ENCODE measurements at places on chromosomes 7 and 10.

DNA sequence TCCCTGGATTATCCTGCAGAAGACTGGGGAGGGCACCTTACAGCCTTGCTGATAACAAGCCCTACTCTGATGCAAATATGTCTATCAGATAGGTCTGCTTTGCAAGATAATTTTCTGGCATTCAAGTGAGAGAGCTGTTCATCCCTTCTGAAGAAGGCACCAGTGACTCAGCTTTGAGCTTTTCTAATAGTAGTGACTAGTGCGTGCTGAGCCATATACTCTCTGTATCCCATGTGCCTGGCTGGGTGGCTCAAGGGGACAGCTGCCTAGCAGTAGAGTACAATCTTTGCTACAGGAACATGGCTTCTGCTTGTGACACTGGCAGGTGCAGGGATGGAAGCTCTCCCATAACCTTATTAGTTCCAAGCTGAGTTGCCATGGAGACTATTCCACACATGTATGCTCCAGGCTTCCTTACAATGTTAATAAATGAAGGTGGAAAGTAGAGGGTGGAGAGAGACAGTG lies 35.0 kb upstream of the ABCB4 start:
- no peak for DNase-seq

DNA sequence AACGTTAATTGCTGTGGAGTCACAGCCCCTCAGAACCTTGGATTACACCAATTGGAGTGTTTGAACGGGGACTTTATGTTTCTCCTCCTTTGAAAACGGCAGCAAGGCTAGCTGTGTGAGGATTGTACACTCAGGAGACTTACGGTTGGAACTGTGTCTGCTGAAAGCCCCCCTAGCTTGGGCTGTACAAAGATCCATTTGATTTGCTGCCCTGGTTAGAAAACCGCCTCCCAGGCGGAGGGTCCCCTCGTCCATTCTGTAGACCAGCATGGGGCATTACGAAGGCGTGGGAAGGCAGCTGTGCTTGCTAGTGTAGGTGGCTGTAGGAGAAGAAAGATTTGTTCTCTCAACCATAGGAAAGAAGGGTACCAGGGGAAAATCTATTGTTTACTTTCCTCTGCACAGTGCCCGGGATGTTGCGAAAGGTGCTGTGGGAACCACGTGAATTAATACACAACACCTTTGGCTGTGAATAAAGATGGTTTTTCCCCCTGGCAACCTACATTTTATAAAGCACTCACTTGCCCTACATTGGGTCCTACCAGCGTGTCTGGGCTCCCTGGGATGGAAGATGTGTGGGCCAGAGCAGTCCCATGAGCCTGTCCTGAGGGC lies 73.4 kb upstream of the BTBD16 start:
- no peak for DNase-seq

- DNase-seq = no peak
These were observed 1.0 kb downstream of the BUD31 start for GRCh38 chr7:99409806-99410205.

DNA sequence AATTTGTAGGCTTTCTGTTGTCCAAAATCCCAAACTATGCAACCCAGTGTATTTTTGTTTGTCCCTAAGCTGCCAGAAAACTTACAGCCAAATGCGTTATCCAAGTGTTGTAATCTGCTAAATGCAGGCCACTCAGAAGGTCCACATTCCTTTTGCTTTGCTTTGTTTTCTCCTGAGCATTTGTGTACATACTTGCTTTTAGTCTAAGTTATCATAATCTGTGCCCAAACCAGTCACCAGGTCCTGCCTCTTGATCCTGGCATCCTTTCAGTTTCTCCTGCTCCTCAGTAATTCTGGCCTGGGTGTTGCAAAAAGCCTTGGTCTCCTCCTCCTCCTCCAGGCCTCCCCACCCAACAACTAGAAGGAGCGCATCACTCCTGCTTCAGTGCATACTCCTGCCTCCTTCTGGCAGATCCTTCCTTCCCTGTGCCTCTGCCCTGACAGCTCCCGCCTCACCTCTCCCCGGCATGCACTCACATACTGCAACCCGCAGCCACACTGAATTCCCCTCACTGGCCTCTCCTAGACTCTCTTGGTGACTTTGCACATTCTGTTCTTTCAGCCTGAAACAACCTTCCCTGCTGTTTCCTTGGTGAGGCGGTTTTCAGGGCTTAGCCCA lies 2.3 kb downstream of the DENND2A start:
- no peak for DNase-seq

GRCh38 chr7:107103369-107103768 lies 58.9 kb downstream of the PRKAR2B start:
- no peak for DNase-seq

GRCh38 chr10:120394446-120394845 lies 62.6 kb upstream of the PLPP4 start:
- no peak for DNase-seq

DNA sequence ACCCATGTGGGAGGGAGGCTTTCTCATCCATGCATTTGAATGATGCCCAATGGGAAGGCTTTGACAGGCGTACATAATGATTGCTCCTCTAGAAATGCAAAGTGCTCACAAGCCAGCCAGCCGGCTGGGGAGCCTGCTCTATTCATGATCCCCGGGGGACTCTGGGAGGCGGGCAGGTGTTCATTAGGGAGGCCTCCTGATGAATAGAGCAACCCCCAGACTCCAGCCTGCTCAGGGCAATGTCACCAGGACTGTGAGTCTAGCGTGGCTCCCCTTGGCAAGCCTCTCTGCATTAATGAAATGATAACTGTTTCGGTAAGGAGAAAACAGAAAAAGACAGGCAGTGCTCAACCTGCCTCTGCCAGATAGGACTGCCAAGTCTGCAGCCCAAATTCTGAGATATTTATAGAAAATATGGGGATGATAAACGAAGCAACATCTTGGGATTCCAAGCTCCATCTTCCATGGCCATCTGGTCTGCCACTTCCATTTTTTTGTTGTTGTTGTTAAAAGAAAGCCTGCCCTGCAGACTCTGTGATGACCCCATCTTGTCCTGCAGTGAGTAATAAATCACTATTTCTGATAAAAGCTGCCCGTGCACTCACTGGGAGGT lies 236.4 kb downstream of the PRPF18 start:
- DNase-seq = no peak

DNA sequence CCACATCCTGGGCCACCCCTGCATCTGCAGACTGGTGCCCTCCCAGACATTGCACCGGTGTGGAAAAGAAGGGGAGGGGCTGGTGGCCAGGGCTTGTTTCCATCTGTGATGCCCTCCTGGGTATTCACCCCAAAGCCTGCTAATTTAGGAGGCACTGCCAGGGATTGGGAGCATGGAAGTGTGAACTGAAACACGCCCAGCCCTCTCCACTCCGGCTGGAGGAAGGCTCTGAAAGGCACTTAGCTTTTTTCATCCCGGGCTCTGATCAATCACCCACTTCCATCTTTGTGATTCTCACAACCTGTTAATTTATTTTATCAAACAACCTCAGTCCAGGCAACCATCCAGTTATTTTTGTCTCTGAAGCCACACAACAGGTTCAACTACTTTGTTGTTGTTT lies 20.9 kb upstream of the CPXM2 start:
- DNase-seq = no peak

GRCh38 chr10:17143055-17143690 lies 13.6 kb upstream of the CUBN start:
- no peak for DNase-seq

DNA sequence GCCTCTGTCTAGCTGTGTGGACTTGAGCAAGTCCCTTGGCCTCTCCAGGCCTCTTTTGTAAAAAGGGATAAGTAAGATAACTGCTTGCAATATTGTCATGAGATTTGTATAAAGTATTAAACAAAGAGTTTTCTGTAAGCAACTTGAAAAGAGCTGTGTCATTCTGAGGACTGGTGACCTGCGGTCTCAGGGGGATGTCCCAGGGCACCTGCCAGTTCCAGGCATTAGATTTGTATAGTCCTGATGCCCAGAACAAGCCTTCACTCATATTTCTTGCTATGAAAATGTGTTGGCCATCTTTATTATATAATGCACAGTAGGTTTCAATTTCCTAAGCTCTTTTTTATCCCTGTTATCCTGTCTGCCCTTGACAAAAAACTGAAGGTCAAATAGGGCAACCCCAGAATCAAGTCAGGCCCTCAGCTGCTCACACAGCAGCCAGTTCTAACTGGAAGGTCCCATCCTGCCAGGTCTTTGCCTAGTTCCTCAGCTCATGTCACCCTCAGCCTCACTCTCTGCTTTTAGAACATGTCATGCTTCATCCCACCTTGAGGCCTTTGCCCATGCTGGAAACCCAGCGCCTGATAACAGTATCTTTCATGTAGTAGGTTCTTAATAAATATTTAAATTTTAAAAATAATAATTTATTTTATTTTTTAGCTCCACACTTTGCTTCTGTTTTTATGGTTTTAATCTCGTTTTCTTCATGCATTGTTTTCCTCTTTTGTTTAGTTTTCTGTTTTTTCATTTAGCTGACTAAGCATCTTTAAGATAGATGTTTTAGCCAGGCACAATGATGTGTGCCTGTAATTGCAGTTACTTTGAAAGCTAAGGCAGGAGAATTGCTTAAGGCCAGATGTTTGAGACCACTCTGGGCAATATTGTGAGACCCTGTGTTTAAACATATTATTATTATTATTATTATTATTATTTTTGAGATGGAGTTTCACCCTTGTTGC lies 87.5 kb upstream of the ZNF92 start:
- no peak for DNase-seq

DNA sequence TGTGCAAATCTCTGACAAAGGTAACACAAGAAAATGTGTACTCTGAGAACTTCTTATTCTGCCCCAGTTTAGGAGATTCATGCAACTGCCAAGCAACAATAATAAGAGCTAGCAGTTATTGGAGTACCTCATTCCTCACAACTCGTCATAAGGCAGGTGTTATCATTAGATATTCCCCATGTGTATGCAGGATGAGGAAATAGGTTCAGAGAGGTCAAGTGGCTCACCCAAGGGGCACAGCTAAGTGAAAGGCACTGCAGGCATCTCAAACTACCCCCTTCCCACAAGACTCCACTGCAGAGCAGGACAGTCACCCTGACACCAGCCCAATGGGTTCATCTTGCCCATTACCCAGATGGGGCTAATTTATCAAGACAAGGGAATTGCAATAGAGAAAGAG lies 1.3 kb upstream of the GSTK1 start:
- DNase-seq = no peak

GRCh38 chr7:133359449-133359848 lies 106.6 kb downstream of the EXOC4 start:
- no peak for DNase-seq

DNA sequence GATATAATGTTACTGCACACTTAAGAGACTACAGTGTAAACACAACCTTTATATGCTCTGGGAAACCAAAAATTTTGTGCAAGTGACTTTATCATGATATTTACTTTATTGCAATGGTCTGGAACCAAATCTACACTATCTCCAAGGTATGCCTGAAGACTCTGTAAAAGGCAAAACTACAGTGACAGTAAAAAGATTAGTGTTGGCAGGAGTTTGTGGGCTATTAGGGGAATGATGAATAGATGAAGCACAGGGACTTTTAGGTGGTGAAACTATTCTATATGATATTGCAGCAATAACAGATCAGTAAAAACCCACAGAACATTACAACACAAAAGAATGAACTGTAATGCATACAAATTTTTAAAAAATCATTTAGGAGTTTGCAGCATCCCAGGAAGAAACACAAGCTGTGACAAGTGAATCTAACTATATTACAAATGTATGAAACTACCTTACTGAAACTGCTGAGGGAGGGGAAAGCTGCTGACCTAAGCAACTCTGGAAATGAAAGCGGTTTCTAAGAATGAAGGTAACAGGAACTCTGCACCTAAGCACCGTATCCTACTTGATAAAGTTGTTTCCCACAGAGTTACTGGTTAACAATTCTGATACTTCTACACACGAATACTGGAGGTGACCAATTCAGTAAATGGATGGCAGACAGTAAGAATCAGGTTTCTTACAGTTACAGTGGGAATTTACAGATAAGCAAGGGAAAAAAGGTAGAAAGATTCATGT lies 82.6 kb downstream of the ATE1 start:
- no peak for DNase-seq

- DNase-seq = no peak
These were observed 32.8 kb upstream of the MEOX2 start for GRCh38 chr7:15719311-15719710.

- no peak for DNase-seq
These were observed 42.3 kb upstream of the FOXI2 start for GRCh38 chr10:127694580-127695193.

DNA sequence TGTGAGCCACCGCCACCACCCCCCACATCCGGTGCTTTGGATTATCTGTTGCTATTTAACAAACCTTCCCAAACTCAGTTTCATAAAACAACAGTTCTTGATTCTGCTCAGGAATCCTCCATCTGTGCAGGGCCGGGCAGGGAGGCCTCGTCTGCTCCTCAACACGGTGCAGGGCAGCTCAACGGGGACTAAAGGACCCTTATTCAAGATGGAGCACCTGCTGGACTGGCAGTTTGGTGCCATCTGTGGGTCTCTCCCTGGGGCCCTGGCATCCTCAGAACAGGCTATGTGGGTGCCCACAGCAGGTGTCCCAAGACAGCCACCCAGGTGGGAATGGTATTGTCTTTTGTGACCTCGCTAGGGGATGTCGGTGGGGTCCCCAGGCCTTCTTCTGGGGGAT lies 31.0 kb upstream of the ELFN1 start:
- DNase-seq = no peak

GRCh38 chr10:124372899-124373298 lies 45.8 kb downstream of the OAT start:
- no peak for DNase-seq

DNA sequence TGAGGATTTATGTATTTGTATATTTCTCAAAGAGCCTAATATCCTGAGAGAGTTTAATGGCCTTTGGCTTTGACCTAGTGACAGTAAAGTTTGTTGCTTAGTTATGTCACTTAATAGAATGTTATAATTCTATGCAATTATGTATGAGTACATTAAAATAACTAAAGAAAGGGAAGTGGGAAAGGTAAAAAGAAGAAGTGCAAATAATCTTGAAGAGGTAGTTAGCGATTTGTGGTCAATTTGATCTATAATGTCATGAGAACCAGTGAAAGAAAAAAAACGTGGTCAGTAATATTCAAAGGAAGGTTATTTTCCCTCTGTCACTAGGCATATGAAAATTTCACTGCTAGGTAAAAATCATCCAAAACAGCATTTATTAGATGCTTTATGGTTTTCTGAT lies 143.4 kb upstream of the LSM8 start:
- DNase-seq = no peak

- no peak for DNase-seq
These were observed 224.7 kb downstream of the CUX1 start for GRCh38 chr7:102042016-102042656.

- DNase-seq = no peak
These were observed 34.5 kb downstream of the GOT1 start for GRCh38 chr10:99395750-99396445.

- DNase-seq = no peak
These were observed 42.0 kb downstream of the LYZL2 start for GRCh38 chr10:30587522-30588031.

GRCh38 chr10:73414230-73414945 lies 530 bp upstream of the ANXA7 start:
- DNase-seq = no peak

DNA sequence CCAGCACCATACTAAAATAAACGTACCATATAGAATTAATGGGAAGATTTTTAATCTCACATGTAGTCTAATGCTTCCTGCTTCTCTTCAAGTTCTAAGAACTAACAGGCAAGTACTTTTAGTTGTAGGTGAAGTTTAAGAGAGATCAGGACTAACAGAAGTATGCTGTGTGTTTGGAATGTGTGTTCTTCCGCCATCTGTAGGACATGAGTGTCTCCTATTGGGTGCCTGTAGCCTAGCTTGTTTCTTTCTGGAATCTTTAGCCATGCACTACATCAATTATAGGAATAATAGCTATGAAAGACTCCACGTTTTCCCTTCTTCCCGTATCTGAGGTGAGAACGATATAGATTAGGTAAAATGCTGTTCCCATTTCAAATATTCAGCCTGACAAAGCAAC lies 140.2 kb upstream of the AHR start:
- DNase-seq = no peak
